ENCODE measurements at places on chromosomes 5 and 9.

DNA sequence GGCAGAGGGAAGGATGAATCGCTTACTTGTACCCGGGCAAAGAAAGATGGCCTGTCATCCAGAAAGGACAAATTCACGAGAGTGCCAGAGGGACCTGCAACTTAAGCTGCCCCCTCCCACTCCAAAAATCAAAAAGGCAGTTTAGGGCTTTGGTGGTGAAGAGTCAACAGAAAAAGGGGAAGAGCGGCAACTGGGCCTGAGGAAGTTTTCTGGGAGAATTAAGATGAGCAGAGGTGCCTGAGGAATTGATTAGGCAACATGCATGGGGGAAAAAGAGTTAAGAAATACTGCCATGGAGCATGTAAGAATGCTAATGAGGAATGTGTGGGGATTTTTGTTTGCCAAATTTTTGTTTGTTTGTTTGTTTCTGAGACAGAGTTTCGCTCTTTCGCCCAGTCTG lies 1.8 kb upstream of the ACTL7B start:
- no peak for DNase-seq

DNA sequence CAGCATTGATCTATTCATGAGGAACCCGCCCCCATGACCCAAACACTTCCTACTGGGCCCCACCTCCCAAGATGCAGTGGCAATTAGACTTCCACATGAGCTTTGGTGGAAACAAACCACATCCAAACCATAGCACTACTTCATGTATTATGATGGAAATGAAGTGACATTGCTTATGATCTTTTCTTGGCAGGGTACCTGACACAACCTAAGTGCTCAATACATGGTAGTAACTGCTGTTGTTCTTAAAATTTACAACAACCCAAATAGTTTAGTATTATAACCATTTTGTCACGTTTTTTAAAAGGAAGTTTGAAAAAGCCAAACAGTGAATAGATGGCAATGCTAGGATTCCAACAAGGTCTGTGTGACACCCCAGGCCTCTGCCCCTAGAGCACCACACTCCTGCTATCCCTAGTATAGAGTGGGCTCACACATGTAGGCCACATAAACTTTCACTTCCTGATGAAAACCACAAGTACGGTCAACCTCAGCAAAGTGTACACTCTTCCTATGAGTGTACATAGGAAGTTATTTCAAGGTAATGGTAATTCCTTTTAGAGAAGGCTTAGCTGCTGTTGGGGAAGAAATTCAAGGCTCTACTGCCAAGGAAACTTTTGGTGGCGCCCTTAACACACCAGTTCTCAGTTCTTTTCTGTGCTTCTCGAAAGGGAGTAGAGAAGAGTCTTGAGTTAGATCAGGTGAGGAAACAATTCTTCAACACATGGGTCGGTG lies 97.6 kb downstream of the ARSB start:
- DNase-seq: no peak

- no peak for DNase-seq
Observed at GRCh38 chr9:7827792-7828191, 28.2 kb upstream of the DMAC1 start.

DNA sequence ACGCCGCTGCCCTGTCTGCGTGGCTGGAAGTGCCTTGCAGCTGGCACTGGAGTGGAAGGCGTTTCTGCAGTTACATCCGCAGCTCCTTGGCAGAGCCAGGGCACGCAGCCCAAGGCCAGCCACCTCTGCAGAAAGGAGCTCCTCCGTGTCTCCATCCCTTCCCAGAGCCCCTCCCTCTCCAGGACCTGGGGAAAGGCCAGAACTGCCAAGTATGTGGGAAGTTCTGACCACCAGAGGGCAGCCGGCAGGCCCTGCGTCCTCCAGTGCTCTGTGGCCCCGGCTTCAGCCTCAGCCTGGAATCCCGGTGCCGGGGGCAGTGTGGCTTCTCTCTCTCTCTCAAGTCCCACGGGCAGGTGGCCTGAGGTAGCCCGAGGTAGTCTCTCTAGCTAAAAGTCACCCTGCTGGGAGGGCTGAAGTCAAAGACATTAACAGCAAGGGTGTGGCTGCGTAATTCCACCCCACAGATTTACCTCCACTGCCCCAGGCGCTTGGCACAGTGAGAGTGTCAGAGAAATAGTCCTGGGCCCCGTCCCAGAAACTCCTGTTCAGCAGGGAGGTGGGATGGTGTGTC lies 101.7 kb upstream of the FCN2 start:
- peak; percentile 62 for DNase-seq

DNA sequence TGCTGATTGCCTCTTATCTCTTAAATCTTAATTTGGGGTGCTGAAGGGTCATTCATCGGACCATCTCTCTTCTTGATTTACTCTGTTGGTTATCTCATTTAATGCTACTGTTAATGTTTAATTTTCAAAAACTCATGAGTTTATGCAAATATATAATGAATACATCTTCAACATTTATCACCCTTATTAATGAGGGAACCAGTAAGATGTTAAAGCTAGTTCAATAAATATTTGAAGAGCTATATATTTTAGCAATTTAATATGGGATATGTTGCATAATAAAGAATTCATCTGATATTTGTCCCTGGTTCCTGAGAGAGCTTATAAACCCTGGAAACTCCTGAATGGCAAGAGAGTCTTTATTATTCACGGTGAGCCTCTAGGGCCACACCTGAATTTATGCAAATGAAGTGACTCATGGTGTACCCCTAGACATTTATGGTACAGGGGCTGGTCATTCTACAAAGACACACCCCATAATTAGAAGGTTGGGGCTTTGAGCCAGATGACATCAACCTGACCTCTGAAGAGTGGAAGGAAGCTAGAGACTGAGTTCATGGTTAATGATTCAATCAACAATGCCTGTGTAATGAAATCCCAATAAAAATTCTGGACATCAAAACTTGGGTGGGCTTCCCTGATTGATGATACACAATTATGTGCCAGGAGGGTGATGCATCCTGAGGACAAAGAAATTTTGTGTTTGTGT lies 339.5 kb upstream of the ZNF608 start:
- no peak for DNase-seq

GRCh38 chr5:74951865-74952264 lies 85.7 kb upstream of the FAM169A start:
- no peak for DNase-seq

- peak; percentile 73 for DNase-seq
Observed at GRCh38 chr5:90529939-90530677, 724 bp upstream of the LYSMD3 start.

DNA sequence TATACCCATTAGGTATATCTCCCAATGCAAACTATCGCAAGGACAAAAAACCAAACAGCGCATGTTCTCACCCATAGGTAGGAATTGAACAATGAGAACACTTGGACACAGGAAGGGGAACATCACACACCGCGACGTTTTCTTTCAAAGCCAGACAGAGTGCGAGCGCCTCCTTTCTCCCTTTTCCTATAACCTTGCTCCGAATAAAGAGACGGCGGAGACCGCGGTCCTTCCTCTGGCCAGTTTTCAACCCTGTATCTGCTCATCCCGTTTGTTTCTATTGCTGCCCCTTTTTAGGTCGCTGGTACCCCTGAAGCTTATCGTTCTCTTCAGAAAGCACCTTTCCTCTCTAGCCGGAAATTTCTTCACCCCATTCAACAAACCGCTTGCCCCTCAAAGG lies 1.3 kb downstream of the LVRN start:
- DNase-seq: no peak

DNA sequence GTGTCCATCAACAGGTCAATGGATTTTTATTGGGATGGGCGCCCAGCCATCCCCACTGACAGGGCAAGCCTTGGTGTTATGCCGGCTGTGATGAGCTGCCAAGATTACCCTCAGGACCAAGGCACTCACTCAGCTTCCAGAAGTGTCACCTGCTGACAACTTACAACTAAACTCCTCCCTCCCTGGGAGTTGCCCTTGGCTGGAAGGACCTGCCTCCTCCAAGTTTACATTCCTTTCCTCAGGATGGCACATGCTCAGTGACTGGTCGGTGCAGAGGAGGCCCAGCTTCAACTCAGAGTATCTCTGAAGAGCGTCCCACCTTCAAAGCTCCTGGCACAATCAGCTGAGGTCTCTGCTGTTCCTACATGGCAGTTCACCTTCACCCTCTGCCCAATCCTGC lies 52.5 kb upstream of the ZBTB43 start:
- no peak for DNase-seq

- no peak for DNase-seq
Observed at GRCh38 chr5:134053314-134053839, 48.6 kb upstream of the VDAC1 start.

- DNase-seq: no peak
Observed at GRCh38 chr9:81321551-81321950, 367.8 kb downstream of the TLE1 start.
